Uterus (tissue), 4 donors: ENCODE measurements at places on chromosomes 3 and 15.

GRCh38 chr3:168475704-168476103 lies 380.0 kb upstream of the GOLIM4 start:
- no peak overlapping the region for H3K27ac ChIP-seq
- no peaks in the 10 kb centered on the region for H3K4me1 ChIP-seq
- DNase-seq: no peak
- no peaks in the 10 kb centered on the region for H3K27me3 ChIP-seq

DNA sequence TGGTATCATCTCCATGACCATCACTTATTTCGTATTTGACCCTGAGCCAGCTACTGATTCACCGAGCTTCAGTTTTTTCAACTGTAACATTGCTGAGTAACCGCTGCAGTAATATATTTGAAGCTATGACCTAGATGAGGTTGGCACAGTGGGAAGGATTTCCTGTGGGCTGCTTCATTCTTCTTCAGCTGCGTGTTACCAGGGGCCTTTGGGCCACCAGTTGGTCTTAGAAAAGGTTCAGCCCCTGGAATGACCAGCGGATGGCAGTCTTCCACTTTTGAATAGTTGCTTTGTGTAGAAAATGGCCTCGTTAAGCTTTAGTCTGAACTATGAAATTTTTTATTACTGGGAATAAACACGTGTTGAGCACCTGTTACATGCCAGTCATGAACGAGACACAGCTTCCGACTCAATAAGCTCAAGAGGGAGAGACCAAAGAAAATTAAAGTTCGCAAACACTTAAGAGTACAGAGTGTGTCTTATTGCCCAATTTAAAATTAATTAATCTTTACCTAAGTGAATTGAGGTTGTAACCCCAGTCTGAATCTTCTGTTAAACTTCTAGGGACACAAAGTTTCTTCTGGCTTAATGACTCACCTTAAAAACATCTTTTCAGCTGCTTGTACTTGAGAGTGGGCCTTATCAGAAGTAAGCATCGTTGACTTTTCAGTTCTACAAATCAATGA lies 57.6 kb upstream of the NR2E3 start:
- no peaks in the 10 kb centered on the region for H3K4me1 ChIP-seq
- H3K4me3 ChIP-seq: no peak overlapping the region
- no peak for DNase-seq
- no peak overlapping the region for H3K27ac ChIP-seq
- no peaks in the 10 kb centered on the region for H3K36me3 ChIP-seq

DNA sequence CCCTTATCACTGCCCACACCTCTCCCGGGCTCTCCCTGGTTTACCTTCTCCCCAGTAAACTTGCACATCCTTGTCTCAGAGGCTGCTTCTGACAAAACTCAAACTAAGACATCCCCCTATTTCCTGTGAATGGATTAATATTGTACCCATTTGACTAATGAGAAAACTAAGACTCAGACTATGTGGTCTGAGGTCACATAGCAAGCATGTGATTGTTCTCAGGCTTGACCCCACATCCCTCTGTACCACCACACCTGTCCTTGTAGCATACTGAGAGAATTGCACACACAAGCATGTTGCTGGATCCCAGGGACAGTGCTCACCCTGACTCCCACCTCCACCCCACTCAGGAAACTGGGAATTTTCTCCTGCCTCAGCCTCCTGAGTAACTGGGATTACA lies 90.7 kb upstream of the HES1 start:
- no peaks in the 10 kb centered on the region for H3K27me3 ChIP-seq
- no peak for DNase-seq
- no peaks in the 10 kb centered on the region for H3K36me3 ChIP-seq
- H3K4me3 ChIP-seq: no peak overlapping the region
- H3K4me1 ChIP-seq: no peaks in the 10 kb centered on the region

DNA sequence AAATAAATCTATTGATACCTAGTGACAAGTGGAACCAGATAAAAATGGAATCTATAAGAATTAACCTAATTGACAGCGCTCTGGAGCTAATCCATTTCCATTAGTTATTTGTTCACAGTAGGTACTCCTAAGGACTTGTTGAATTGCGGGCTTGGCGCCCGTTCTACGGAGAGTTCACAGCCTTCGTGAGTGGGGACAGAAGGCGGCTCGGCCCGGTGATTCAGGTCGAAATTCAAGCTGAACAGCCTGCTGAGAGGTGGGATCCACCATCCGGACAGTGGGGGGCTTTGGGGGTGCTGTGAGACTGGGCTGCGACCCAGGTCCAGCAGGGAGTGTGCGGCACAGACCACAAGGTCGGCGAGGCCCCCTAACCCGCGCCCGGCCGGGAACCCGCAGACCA lies 779 bp upstream of the CTNNB1 start:
- no peaks in the 10 kb centered on the region for H3K36me3 ChIP-seq
- peak overlapping the region; percentile 95 for H3K4me3 ChIP-seq
- H3K27me3 ChIP-seq: no peaks in the 10 kb centered on the region
- H3K4me1 ChIP-seq: no peaks in the 10 kb centered on the region
